ENCODE measurements at places on chromosomes 1 and 21.

DNA sequence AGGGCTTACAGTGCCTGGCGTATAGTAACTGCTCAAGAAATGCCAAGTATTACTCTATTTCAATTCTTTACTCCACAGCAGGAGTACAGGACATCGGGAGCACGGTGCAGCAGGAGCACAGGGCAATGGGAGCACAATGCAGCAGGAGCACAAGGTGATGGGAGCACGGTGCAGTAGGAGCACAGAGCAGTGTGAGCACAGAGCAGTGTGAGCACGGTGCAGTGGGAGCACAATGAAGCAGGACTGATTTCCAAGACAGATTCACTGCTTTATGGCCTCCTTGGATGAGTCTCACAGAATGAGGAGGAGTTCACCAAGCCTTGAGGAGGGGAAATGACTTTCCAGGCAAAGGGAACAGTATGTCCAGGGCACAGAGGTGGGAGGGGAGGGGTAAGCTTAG, 5.0 kb upstream of the PAQR7 start:
- DNase-seq = no peak

- no peak for DNase-seq
Measured at GRCh38 chr1:233364695-233365539, 37.4 kb downstream of the MAP3K21 start.

GRCh38 chr1:31258581-31258980, 18.9 kb upstream of the NKAIN1 start:
- no peak for DNase-seq

DNA sequence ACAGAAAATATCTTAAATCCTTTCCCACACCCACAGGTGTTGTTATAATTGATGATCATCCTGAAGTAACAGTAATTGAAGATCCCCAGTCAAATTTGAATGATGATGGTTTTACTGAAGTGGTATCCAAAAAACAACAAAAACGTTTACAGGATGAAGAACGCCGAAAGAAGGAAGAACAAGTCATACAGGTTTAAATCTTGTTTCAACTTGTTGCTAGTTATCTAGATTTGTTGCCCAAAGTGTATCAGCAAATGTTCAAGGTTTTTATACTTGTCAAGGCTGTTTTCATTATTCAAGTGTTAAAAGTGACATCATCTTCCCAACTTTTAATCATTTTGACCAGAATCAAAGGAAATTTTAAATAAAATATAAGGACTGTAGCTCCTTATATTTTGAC, 64.7 kb downstream of the PRRC2C start:
- no peak for DNase-seq

GRCh38 chr1:6129313-6129712, 50.8 kb downstream of the CHD5 start:
- no peak for DNase-seq
